ENCODE measurements at places on chromosomes 6 and 20.

- no peak for DNase-seq
Measured at GRCh38 chr6:5158180-5158579, 73.0 kb downstream of the PPP1R3G start.

- no peak for DNase-seq
Measured at GRCh38 chr20:56685879-56686278, 56.8 kb downstream of the TFAP2C start.

- no peak for DNase-seq
Measured at GRCh38 chr6:110849781-110850180, 24.8 kb upstream of the AMD1 start.

- no peak for DNase-seq
Measured at GRCh38 chr6:74764486-74764885, 441.4 kb downstream of the COL12A1 start.

DNA sequence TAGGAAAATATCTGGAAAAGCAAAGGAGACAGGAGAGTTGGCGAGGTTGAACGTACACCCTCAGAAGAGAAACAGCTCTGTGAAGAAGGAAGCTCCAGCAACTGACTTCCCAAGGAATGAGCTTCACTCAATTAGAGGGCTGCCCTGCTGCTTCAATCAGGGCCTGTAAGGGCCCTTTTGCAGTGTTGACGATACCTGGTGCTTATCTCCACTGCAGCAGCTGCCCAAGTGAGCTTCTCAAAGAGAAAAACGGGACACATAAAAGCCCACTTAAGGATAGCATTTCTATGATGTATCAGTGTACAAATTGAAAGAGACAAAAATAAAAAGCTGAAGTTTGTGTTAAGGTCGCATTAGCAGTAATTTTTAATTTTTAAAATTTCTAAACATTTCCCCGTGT, 16.4 kb downstream of the SEC63 start:
- DNase-seq = no peak

- no peak for DNase-seq
Measured at GRCh38 chr6:100209323-100210136, 215.5 kb upstream of the MCHR2 start.

- no peak for DNase-seq
Measured at GRCh38 chr6:74420221-74420620, 724.2 kb downstream of the CD109 start.

GRCh38 chr6:20810727-20811108, 276.5 kb downstream of the CDKAL1 start:
- no peak for DNase-seq

- DNase-seq = no peak
Measured at GRCh38 chr6:63839485-63839884, 203.9 kb downstream of the PHF3 start.

GRCh38 chr6:170264086-170264485, 26.8 kb downstream of the DLL1 start:
- DNase-seq = no peak

DNA sequence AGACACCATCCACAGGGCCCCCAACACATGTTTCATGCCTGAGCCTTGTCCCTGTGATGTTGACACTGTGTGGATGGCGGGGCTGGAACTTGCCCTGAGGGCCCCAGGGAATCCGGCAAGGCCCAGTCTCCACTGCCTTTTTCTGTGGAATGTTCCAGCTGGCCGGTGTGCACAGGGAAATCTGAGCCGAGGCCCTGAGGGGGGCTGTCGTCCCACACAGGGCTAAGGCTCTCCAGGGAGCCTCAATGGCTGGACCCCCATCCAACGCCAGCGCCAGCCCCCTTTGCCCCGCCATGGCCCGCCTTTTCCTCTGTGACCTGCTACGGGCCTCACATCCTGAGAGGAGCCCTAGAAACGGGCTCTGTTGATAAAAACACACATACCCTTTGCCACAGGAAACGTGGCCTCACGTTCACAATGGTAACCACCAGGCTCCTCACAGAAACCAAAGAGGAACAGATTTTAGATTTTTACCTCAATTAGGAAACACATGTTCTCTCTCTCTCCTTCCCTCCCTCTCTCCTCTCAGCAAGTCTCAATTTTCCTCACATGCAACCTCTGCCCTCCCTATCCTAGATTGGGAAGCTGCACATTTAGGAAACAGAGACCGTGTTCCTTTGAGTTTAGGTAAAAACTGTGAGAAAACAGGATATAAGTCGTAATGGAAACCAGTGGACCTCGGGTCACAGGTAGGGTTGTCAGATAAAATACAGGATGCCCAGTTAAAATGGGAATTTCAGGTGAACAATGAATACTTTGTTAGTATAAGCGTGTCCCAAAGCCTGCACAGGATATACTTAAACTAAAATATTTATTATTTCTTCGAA, 13.7 kb upstream of the ZNF831 start:
- DNase-seq = no peak

DNA sequence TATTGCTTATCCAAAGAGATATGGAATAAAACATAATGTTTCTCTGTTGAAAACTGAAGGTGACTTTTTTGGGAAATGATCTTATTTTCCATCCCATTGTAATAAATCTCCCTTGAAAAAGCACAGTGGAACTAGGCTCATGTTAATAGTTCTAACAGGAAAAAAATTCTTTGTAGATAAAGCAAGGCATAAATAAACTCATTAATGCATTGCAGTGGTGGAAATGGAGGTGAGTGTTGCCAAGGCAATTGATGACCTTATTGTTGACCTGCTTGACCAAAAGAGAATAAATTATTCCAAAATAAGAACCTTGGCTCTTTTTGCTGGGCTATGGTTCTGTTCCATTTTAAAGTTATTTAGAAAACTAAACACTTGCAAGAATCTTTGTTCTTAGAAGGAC, 55.2 kb downstream of the TRMT11 start:
- DNase-seq = no peak

- no peak for DNase-seq
Measured at GRCh38 chr20:60246751-60247150, 288.5 kb downstream of the CDH26 start.

- DNase-seq = no peak
Measured at GRCh38 chr6:158064725-158065251, 83.1 kb downstream of the SYNJ2 start.

- DNase-seq = no peak
Measured at GRCh38 chr6:132446855-132447241, 45.6 kb upstream of the MOXD1 start.

- DNase-seq = peak; percentile 80
Measured at GRCh38 chr6:19719691-19720128, 117.5 kb upstream of the ID4 start.

DNA sequence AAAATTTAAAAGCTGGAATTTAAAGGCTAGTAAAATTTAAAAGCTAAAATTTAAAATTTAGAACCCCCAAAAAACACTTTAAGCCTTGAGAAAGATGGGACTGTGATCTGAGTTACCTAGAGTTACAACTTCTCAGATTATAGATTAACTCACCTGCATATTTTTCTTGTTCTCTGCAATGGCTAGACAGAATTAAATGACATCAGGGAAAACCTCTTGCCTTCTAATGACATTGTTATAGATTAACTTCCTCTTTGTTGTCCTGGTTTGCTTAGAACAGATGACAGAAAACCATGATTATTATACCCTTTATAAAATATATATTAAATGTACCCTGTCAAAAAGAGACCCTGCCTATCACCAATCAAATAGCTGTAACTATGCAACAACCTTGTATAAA, 56.4 kb downstream of the TRDN start:
- DNase-seq = no peak

DNA sequence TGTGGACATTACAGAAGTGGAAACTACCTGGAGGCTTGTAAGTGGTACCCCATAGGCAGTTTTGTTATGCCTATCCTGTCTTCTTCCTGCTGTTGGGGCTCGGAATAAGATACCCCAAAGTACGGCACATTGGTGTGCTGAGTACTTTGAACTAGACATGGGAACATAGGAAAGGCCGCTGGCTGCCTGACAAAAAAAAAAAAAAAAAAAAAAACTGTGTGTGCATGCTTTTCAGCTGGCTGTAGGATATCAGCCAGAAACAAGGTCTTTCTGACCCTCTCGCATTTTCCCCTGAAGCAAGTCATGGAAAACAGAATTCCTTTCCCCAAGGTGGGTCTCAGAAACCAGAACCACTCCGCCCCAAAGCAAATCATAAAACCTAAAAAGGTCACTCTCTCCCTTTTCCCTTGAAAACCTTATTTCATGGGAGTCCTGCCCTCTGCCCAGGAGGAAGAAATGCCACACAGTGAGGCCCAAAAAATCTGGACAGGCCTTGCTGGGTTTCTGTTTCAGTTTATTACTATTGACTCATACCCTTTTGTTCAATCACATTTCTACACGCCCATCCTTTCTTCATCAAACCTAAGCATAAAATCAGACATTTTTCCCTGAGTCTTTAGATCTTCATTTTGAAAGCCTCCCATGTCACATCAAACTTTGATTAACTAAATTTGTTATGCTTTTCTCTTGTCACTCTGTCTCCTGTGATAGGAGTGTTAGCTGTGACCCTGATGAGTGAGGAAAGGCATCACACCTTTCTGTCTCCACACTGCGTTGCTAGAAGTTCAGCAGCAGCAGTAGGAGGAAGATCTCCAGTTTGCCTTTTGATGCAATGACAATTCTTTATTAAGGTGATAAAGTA, 17.2 kb downstream of the SLC2A12 start:
- DNase-seq = no peak

DNA sequence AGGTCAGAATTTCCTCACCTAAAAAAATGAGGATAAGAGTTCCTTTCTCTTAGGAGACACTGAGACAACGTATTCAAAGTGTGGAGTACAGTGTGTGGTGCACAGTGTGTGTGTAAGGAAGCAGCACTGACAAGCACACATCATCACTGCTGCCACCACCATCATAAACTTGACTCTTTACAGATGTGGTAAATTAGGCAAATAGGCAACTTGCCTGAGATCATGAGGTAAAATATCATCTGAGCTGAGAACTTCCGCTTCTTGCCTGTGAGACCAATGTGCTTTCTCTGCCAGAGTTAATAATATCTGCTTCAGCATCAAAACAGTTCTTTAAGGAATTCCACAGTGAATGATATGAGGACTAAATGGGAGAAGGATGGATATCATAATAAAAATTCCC, 52.7 kb downstream of the LYRM4 start:
- DNase-seq = peak; percentile 50

- no peak for DNase-seq
Measured at GRCh38 chr6:109772883-109773431, 81.9 kb downstream of the FIG4 start.

DNA sequence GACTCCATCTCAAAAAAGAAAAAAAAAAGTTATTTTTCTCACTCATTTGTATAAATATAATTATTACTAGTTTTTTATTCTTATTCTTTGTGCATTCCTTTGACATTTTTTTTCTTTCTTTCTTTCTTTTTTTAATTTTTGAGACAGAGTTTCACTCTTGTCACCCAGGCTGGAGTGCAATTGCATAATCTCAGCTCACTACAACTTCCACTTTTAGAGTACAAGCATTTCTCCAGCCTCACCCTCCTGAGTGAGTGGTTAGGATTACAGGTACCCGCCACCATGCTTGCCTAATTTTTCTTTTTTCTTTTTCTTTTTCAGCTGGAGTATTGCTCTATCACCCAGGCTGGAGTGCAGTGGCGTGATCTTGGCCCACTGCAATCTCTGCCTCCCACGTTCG, 51.4 kb upstream of the JARID2 start:
- DNase-seq = no peak

DNA sequence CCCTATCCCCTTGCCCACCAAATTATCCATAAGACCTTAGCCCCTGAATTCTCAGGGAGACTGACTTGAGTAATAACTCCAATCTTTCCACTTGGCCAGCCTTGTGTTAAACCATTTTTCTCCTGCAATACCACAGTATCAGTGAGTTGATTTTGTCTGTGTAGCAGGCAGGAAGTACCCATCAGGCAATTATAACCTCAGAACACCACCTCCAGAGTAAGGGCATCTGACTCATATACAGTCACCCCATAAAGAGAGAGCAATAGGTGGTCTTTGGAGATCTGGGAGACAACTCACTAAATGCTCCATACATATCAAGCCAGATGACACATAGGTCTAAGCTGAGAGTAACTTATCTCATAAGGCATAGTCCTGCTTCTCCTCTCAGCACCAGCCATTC, 83.7 kb downstream of the FILIP1 start:
- DNase-seq = no peak

GRCh38 chr20:1185790-1186334, 1.1 kb upstream of the TMEM74B start:
- DNase-seq = peak; percentile 70

DNA sequence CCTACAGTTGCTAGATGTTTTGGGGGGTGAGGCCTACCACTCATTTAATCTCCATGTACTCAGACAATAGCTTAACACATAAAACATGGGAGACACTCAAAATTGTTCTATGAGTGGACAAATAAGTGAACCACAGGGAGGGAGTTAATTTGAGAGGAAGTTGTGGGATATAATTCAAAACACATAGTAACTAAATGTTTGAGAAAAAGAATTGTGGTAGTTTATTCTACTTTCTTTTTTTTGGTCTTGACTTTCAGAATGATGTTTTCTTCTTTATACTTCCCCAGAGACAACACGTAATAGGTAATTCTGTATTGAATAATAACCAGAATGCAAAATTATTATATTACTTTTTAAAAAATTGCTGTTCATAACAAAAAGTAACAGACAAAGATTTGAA, 453.8 kb downstream of the RFPL4B start:
- DNase-seq = no peak

DNA sequence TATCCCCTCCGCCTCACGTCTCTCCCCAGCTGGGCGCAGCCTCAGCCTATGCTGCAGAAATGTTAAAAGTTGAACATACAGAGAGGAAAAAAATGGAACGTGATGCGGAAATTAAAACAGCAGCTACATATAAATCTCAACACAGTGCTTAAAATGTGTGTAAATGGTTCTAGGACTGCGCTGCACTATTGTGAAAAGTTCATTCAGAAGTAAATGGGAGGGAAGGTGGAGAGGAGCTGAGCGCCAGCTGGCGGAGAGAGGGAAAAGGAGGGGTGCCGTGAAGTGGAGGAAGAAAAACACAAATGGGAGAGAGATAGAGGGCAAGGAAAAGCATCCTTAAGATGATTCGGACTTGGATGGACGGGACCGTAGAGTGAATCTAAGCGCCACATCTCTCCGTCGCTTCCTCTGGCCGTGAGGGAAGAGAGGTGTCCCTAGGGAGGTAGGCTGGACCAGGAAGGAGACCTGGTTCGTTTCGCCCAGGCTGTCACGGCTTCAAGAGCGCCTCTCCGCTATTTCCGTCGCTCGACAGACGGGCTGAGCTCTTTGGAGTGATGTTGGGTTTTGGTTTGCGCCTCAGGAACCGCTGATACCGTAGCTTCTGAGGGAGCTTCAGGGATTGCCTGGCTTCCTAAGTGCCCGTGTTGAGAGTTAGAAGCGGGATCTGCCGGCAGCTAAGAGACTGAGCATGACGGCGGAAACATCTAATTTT, 113.7 kb downstream of the TRIM27 start:
- peak; percentile 57 for DNase-seq

DNA sequence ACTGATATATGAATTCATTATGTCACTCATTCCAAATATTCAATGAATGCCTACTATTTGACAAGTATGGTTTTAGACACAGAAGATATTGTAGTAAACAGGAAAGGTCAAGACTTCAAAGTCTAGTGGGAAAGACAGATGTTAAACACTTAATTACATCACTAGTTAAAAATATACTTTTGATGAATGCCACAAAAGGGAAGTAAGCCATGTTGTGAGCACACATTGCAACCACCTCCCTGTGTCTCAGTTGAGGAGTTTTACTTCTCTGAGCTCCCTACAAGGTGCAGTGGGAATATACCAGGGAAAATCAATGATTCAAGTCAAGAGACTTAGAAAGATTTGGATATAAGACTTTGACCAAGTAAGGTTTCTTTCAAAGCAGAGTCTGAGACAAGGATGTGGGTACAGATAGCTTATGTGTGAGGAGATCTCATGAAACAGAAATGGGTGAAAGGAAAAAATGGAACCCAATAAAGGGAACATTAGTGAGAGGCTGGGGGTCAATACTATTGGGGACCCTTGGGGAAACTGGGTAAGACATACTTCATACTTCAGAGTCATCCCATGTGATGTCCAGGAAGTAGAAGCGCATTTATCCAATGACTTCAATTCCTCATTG, 503.7 kb downstream of the KIF16B start:
- no peak for DNase-seq
